ENCODE measurements at places on chromosomes 4 and X.

GRCh38 chrX:30489323-30489722 is 88.2 kb downstream of the TASL start:
- no peak overlapping the region for H3K27ac ChIP-seq
- no peaks in the 10 kb centered on the region for H3K27me3 ChIP-seq
- H3K4me3 ChIP-seq: no peak overlapping the region
- no peaks in the 10 kb centered on the region for H3K36me3 ChIP-seq

DNA sequence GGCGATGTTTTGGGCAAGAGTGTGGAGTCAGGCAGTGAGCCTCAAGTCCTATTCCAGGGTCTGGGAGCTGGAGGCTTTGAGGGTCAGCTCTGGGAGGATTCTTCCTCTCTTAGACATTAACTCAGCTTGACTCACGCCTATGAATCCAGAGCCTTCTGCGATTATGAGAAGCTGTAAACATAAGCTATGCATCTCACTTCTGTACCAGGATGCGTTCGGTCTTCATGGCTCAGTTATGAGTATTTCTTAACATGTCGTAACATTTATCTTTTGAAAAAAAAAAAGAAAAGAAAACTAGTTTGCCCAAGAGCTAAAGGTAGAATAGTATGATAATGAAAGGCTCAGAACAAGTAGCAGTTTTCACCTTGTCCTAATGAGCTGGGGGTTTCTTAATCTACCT is 4.6 kb downstream of the SHROOM2 start:
- peaks cover 2% of the 10 kb centered on the region for H3K4me1 ChIP-seq
- no peaks in the 10 kb centered on the region for H3K36me3 ChIP-seq
- no peak overlapping the region for H3K27ac ChIP-seq
- no peak for DNase-seq
- H3K27me3 ChIP-seq: peaks cover 37% of the 10 kb centered on the region

DNA sequence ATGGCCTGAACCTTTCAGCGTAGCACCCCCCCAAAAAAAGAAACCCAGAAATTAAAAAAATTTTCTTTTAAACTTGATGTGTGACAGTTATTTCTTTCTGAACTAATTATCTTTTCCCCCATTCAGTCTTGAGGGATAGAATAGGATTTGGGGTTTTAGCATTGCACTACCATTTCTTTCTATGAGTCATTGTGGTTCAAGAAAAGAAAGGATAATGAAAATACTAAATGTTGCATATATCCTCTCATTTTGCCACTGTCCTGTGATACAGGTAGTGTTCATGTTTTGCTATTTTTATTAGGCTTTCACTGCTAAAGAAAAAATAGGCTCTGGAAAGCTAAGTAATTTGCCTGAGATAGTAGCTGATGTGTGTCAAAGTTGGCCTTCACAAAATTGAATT is 39.4 kb upstream of the DCK start:
- no peak overlapping the region for H3K4me3 ChIP-seq
- H3K4me1 ChIP-seq: no peaks in the 10 kb centered on the region
- no peak for DNase-seq
- H3K36me3 ChIP-seq: no peaks in the 10 kb centered on the region
- no peaks in the 10 kb centered on the region for H3K27me3 ChIP-seq

- H3K36me3 ChIP-seq: no peaks in the 10 kb centered on the region
- H3K4me3 ChIP-seq: no peak overlapping the region
- DNase-seq: no peak
- H3K27ac ChIP-seq: no peak overlapping the region
- no peaks in the 10 kb centered on the region for H3K4me1 ChIP-seq
Measured at GRCh38 chrX:23511793-23512192, 155.5 kb upstream of the PRDX4 start.

- no peak overlapping the region for H3K27ac ChIP-seq
- peaks cover 21% of the 10 kb centered on the region for H3K4me1 ChIP-seq
- H3K36me3 ChIP-seq: peaks cover 1% of the 10 kb centered on the region
- H3K4me3 ChIP-seq: no peak overlapping the region
Measured at GRCh38 chr4:2591189-2591588, 54.7 kb downstream of the FAM193A start.

GRCh38 chr4:55359397-55359916 is 13.4 kb downstream of the SRD5A3 start:
- H3K4me1 ChIP-seq: peaks cover 11% of the 10 kb centered on the region
- no peak overlapping the region for H3K27ac ChIP-seq
- no peak for DNase-seq
- H3K27me3 ChIP-seq: no peaks in the 10 kb centered on the region
- H3K36me3 ChIP-seq: peaks cover 2% of the 10 kb centered on the region

DNA sequence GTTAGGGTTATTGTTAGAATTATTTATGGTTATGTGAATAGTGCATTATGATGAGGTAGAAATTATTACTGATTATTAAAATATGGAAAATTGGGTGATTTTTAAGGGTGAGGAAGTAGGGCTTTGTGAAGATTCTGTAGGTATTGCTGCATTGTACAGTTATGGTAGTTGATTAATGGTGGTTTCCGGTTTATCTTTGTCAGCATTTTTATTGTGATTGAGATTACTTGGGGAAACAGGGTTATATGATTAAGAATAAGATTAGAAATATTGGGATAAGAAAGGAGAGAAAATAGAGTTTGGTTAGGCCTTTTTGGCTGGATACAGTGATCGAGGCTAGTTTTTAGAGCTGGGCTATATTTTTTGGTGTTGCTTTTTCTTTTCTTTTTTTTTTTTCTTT is 8.6 kb upstream of the IGBP1 start:
- no peak for DNase-seq
- peaks cover 10% of the 10 kb centered on the region for H3K4me1 ChIP-seq
- no peaks in the 10 kb centered on the region for H3K27me3 ChIP-seq

- H3K4me3 ChIP-seq: no peak overlapping the region
- no peaks in the 10 kb centered on the region for H3K4me1 ChIP-seq
- no peak for DNase-seq
Measured at GRCh38 chr4:131509521-131509920, 1639.6 kb upstream of the PCDH10 start.

DNA sequence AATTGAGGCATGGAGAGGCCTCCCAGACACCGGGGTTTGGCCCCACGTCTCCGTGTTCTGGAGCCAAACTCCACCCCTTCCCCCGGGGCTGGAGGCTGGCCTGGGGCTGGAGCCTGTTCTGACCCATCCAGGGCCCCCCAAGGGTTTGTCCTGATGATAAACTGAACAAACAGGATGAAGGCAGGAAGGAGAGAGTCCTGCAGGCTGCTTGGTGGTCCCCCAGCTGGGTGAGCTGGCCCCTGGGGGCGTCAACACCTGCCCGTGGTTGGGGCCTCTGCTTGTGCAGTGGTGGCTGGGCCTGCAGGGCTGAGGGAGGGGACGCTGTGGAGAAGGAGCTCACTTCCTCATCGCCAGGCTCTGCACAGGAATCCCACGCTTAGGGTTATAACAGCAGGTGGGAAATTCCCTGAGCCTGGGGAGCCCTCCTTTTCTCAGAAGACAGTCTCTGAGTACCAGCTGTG is 2.3 kb downstream of the SH3TC1 start:
- H3K27ac ChIP-seq: peak overlapping the region; percentile 37
- H3K4me3 ChIP-seq: peak overlapping the region; percentile 86
- no peaks in the 10 kb centered on the region for H3K36me3 ChIP-seq

DNA sequence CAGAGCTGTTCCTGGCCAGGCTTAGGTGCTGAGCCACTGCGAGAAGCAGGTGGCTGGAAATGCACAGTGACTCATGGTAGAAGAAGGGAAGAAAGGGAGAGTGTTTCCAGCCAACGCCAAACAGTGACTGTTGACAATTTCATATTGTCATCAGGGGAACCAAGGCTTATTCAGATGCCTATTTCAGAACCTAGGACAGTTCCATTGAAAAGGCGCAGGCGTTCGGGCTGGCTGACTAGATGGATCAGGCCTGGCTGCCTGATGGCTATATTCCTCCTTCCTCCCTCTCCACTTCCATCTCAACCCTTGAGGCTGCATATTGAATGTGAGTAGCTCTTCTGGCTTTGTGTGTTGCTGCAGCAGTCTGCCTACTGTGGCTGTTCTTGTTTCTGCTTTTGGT is 73.0 kb upstream of the FRMPD4 start:
- H3K4me1 ChIP-seq: no peaks in the 10 kb centered on the region
- DNase-seq: no peak
- H3K4me3 ChIP-seq: no peak overlapping the region
- H3K27me3 ChIP-seq: no peaks in the 10 kb centered on the region
- H3K27ac ChIP-seq: no peak overlapping the region
- no peaks in the 10 kb centered on the region for H3K36me3 ChIP-seq

DNA sequence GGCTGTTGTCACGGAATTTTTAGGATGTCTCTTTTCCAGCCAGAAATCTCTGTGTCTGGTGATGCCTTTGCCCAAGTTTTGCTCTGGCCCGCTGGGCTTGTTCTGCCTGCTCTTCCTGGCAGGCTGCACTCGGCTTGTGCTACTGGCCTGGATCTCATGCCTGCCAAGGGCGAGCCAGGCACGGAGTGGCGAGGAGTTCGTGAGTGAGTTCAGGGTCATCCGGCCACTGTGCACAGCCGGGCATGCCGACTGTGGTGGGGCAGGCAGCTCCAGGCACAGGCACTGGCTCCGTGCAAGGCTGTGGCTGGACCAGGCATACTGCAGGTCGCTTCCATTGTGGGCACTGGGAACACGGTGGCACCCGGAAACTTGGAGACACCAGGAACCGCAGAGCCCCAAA is 129.1 kb downstream of the ARHGAP10 start:
- peaks cover 2% of the 10 kb centered on the region for H3K4me1 ChIP-seq
- no peak for DNase-seq
- H3K27ac ChIP-seq: no peak overlapping the region
- no peaks in the 10 kb centered on the region for H3K36me3 ChIP-seq
- H3K4me3 ChIP-seq: no peak overlapping the region
- no peaks in the 10 kb centered on the region for H3K27me3 ChIP-seq

GRCh38 chr4:137819964-137820383 is 287.7 kb upstream of the PCDH18 start:
- H3K27me3 ChIP-seq: no peaks in the 10 kb centered on the region
- no peak for DNase-seq
- H3K36me3 ChIP-seq: no peaks in the 10 kb centered on the region
- H3K27ac ChIP-seq: no peak overlapping the region
- H3K4me1 ChIP-seq: no peaks in the 10 kb centered on the region

- H3K4me3 ChIP-seq: no peak overlapping the region
- H3K27me3 ChIP-seq: no peaks in the 10 kb centered on the region
- H3K4me1 ChIP-seq: peaks cover 29% of the 10 kb centered on the region
- DNase-seq: no peak
- H3K36me3 ChIP-seq: peaks cover 12% of the 10 kb centered on the region
- no peak overlapping the region for H3K27ac ChIP-seq
Measured at GRCh38 chr4:2868877-2869487, 25.3 kb downstream of the ADD1 start.

DNA sequence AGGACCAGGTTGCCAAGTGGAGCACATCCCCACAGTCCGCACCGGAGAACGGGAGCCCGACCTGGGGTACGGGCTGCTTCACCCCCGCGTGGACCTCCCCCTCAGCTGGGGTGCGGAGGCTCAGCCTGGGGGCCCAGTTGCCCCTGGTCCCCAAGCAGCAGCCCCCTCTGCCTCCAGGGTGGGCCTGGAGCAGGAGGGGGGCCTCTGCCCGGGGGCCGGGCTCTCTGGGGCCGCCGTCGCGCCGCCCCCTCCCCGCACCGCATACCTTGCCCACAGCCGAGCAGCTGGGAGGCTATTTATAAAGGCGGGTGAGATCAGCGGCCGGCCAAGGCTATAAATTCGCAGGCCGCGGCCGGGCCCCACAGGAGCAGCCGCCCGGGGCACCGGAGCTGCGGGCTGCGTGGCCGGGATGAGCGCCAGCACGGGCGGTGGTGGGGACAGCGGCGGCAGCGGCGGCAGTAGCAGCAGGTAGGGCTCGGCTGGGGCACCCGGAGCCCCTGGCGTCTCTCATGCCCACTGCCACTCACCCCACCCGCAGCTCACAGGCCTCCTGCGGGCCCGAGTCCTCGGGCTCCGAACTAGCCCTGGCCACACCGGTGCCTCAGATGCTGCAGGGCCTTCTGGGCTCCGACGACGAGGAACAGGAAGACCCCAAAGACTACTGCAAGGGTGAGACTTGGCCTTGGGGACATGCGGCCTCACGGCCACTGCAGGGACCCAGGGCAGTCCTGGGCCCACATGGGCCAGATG is at the start of gene SRPK3:
TSS of gene SRPK3 (plus strand) at position 364 of the 750 bp plus-strand sequence. CDS start at position 410, 46 bp downstream.
- H3K36me3 ChIP-seq: no peaks in the 10 kb centered on the region
- DNase-seq: no peak
- H3K27ac ChIP-seq: peak within 1 kb of the TSS; percentile 49
- peaks cover 29% of the 10 kb centered on the region for H3K27me3 ChIP-seq
- no peaks in the 10 kb centered on the region for H3K4me1 ChIP-seq

DNA sequence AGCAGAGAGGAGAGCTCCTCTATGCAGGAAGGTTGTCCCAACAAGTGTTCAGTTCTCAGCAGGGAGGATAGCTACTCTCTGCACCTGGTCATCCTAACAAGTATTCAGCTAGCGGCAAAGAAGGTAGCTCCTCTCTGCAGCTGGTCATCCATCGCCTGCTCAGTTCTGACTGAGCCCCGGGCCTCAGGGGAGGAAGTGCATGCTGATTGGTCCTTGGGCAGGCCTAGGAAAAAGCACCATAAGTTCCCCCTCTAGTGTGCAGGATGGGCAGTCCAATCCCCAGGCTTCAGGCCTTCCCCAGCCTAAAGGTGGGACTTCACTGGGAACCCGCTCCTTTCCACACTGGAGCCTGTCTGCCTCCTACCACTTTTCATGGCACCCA is 4.4 kb upstream of the FBXW7 start:
- no peak overlapping the region for H3K4me3 ChIP-seq
- no peak for DNase-seq
- H3K27me3 ChIP-seq: peaks cover 7% of the 10 kb centered on the region
- H3K4me1 ChIP-seq: peaks cover 29% of the 10 kb centered on the region
- H3K36me3 ChIP-seq: peaks cover 37% of the 10 kb centered on the region

DNA sequence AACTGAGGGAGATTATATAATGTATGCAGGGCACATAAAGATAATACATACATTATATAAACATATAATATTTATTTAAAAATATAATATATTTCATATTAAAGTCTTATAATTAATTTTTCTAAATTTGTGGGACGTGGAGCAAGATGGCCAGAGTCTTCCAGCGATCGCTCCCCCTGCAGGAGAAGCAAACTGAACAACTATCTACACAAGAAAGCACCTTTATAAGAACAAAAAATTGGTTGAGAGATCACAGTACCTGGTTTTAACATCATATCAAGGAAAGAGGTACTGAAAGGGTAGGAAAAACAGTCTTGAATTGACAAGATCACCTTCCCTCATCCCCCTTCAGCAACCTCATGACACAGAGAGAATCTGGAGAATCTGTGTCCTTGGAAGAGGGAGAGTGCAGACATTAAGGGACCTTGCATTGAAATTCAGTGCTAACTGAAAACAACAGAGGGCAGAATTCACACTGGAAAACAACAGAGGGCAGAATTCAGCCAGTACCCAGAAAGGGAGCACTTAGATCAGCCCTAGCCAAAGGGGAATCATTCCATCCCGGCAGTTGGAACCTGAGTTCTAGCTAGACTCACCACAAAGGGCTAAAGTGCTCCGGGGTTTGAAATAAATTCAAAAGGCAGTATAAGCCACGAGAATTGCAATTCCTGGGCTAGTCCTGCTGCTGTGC is 262.5 kb upstream of the NDST3 start:
- no peaks in the 10 kb centered on the region for H3K27me3 ChIP-seq
- no peak overlapping the region for H3K4me3 ChIP-seq
- no peaks in the 10 kb centered on the region for H3K36me3 ChIP-seq
- no peak overlapping the region for H3K27ac ChIP-seq
- H3K4me1 ChIP-seq: no peaks in the 10 kb centered on the region

GRCh38 chr4:89289312-89289711 is 18.3 kb downstream of the GPRIN3 start:
- no peak for DNase-seq
- peak overlapping the region; percentile 78 for H3K27ac ChIP-seq
- peaks cover 77% of the 10 kb centered on the region for H3K36me3 ChIP-seq
- peak overlapping the region; percentile 36 for H3K4me3 ChIP-seq
- H3K27me3 ChIP-seq: no peaks in the 10 kb centered on the region
- H3K4me1 ChIP-seq: peaks cover 98% of the 10 kb centered on the region

All from activated naive CD4-positive, alpha-beta T cell treated with anti-CD3 and anti-CD28 coated beads, Interleukin-2, amount 10 ng/mL, durations not matched to agents 7 days and 5 days (primary cell).